ENCODE measurements at places on chromosomes 7 and 10.

GRCh38 chr10:105783936-105784483 is 1142.9 kb downstream of the SORCS3 start:
- DNase-seq, result no peak

DNA sequence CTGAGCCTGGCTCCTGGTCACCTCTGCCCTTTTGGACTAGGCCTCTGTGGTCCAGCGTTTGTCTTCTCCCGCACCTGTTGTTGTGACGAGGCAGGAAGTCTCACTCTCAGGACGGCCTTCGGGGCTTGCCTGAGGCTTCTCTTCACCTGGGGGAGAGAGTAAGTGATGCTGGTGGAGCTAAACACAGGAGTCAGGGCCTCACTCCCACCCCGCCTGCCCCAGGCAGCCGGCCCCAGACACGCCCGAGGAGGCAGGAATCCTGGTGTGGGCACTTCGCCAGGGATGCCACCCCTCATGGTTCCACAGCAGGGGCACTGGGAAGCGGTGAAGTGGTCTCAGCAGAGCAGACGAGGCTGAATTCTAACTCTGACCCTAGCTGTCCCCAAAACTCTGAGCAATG is 42.4 kb downstream of the IL2RA start:
- DNase-seq, result no peak

GRCh38 chr10:22959950-22960349 is 32.1 kb downstream of the ARMC3 start:
- DNase-seq, result no peak

GRCh38 chr7:96026010-96026409 is 253.7 kb downstream of the DYNC1I1 start:
- no peak for DNase-seq

DNA sequence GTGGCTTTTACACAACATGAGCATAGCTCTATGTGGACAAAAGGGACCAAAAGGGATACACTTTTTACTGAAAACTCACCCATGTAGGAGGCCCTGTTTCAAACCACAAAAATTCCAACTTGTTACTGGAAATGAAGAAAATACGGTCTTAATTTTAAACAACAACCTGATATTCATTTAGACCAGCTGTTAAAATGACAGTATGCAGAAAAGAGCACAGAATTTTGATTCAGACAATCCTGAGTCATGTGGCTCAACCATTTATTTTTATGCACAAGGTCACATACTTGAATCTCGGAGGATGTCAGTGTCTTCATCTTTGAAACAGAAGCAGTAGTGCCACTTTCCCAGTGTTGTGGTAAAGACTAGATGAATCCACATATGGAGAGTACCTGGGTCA is 426.5 kb upstream of the NFE2L3 start:
- DNase-seq, result no peak

GRCh38 chr10:103905441-103905840 is 12.5 kb downstream of the STN1 start:
- no peak for DNase-seq

GRCh38 chr10:126584836-126585235 is 85.7 kb downstream of the C10orf90 start:
- DNase-seq, result no peak

DNA sequence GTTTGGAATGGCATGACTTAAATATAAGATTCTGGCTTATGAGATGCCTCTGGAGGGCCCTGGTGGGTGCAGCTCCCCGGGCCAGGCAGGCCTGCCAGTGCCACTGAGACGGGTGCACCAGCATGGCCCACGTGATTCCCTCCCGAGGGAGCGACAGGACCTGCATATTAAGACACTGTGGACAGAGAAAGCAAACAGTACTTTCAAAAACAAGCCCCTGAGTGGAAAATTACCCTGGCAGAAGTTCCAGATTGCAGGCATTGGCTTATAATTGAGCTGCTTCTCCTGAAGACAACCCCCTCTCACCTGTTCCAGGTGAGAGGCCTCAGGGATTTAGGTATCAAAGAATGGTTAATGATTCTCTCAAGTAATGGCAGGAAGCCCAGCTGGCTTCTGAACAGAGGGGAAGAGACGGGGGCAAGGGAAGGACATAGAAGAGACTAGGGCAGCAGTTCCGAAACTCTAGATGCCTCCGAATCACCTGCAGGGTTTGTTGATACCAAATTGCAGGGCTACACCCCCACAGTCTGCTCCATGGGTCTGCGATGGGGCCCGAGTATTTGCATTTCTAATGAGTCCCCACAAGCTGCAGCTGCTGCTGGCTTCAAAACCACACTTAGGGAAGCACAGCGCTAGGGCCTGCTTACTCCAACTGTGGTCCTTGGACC is 66.0 kb upstream of the DOCK1 start:
- no peak for DNase-seq

Data from CD4-positive, alpha-beta T cell treated with Interleukin-17A for 1 hour (primary cell).